ENCODE measurements at places on chromosomes 12 and 14. TPM values are rescaled to one million over a fixed set of nuclear protein-coding genes. Genes with fewer than 3 reads are reported as not detected.
A peak's percentile ranks its signal among the peaks of the same experiment; 100 is the strongest.

GRCh38 chr14:24595073-24595808 lies 14.2 kb downstream of the GZMH start:
- H3K4me3 ChIP-seq: no peak overlapping the region
- no peaks in the 10 kb centered on the region for H3K4me1 ChIP-seq
- H3K27me3 ChIP-seq: no peaks in the 10 kb centered on the region
- no peaks in the 10 kb centered on the region for H3K36me3 ChIP-seq
- no peak overlapping the region for H3K27ac ChIP-seq
- DNase-seq: no peak

GRCh38 chr14:102504328-102504999 lies 5.1 kb downstream of the ANKRD9 start:
- H3K27ac ChIP-seq: no peak overlapping the region
- peaks cover 3% of the 10 kb centered on the region for H3K4me1 ChIP-seq
- H3K27me3 ChIP-seq: no peaks in the 10 kb centered on the region
- H3K4me3 ChIP-seq: no peak overlapping the region
- no peaks in the 10 kb centered on the region for H3K36me3 ChIP-seq

- DNase-seq: no peak
- H3K36me3 ChIP-seq: no peaks in the 10 kb centered on the region
- H3K4me1 ChIP-seq: no peaks in the 10 kb centered on the region
- H3K4me3 ChIP-seq: no peak overlapping the region
- H3K27ac ChIP-seq: no peak overlapping the region
These were observed 50.9 kb upstream of the HECTD1 start for GRCh38 chr14:31258427-31259039.

DNA sequence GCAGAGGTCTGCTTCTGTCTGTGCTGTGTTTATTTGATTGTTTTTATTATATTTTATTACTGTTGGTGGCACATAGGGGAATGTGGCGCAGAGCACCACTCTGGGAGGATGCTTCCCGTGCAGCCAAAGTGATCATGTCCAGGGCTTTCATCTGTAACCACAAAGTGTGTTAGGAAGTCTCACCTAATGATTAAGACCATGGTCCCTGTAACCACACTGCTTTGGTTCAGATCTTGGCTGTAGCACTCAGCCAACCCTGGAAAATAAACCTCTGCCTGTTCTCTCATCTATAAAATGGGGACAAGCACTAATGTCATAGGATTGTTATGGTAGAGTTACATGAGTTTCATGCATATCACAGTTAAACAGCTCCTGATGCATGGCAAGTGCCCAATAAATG lies 1.9 kb downstream of the RESF1 start:
- no peaks in the 10 kb centered on the region for H3K36me3 ChIP-seq
- H3K27ac ChIP-seq: peak overlapping the region; percentile 83
- H3K4me3 ChIP-seq: peak overlapping the region; percentile 82
- H3K27me3 ChIP-seq: no peaks in the 10 kb centered on the region

- no peaks in the 10 kb centered on the region for H3K36me3 ChIP-seq
- no peak overlapping the region for H3K27ac ChIP-seq
- H3K27me3 ChIP-seq: no peaks in the 10 kb centered on the region
- peaks cover 16% of the 10 kb centered on the region for H3K4me1 ChIP-seq
These were observed 2.5 kb upstream of the CCND2 start for GRCh38 chr12:4270831-4271716.

- no peaks in the 10 kb centered on the region for H3K27me3 ChIP-seq
- DNase-seq: no peak
- H3K36me3 ChIP-seq: no peaks in the 10 kb centered on the region
- no peak overlapping the region for H3K4me3 ChIP-seq
- peaks cover 4% of the 10 kb centered on the region for H3K4me1 ChIP-seq
These were observed 360.9 kb upstream of the NAV3 start for GRCh38 chr12:77469578-77470333.

- no peaks in the 10 kb centered on the region for H3K36me3 ChIP-seq
- H3K4me3 ChIP-seq: no peak overlapping the region
- H3K27ac ChIP-seq: no peak overlapping the region
- H3K4me1 ChIP-seq: no peaks in the 10 kb centered on the region
- H3K27me3 ChIP-seq: no peaks in the 10 kb centered on the region
- DNase-seq: no peak
These were observed 11.9 kb upstream of the LRP1-AS start for GRCh38 chr12:57159311-57159710.

- no peak for DNase-seq
- H3K4me1 ChIP-seq: no peaks in the 10 kb centered on the region
- H3K27me3 ChIP-seq: no peaks in the 10 kb centered on the region
These were observed 15.2 kb upstream of the TCP11L2 start for GRCh38 chr12:106287364-106287763.

GRCh38 chr12:100186071-100186470 lies 14.5 kb upstream of the ACTR6 start:
- no peak overlapping the region for H3K4me3 ChIP-seq
- H3K4me1 ChIP-seq: peaks cover 2% of the 10 kb centered on the region
- no peak for DNase-seq

DNA sequence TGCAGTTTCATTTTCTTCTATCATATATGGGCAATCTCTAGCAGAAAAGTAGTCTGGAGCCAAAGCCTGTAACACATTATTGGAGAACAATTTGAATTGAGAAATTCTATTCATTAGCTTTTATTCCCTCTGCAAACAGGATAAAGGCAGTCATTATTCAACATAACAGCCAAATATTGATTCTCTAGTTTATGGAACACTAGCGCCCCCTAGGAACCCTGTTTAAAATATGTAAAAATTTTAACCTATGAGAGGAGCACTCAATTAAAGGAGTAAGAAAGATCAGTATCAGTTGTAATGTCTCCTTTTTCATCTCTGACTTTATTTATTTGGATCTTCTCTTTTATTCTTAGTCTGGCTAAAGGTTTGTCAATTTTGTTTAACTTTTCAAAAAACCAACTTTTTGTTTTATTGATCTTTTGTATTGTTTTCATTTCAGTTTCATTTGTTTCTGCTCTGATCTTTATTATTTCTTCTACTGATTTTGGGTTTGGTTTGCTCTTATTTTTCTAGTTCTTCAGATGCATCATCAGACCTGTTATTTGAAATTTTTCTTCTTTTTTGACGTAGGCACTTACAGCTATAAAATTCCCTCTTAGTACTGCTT lies 4.8 kb upstream of the LMNTD1 start:
- no peaks in the 10 kb centered on the region for H3K27me3 ChIP-seq
- H3K27ac ChIP-seq: no peak overlapping the region
- no peak overlapping the region for H3K4me3 ChIP-seq
- no peaks in the 10 kb centered on the region for H3K4me1 ChIP-seq
- DNase-seq: no peak
- no peaks in the 10 kb centered on the region for H3K36me3 ChIP-seq

DNA sequence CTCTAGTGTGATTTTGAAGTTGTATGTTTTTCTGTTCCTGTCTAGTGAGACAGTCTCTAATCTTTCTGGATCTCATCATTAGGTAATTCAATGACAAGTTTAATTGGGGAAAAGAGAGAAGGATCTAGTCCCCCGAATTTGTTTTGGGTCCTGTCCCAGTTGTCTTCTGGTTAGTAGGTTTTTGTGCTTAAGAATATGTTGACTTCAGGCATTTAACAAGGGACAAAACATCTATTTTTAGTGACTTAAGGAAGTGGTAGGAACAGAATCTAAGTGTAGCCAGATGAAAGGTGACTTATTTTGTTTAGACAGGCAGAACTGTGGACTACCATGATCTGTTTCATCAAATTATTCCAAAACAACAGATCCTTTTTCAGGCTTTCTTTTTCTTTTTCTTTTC lies 2.2 kb downstream of the GPATCH2L start:
- H3K36me3 ChIP-seq: no peaks in the 10 kb centered on the region
- H3K27ac ChIP-seq: no peak overlapping the region
- peaks cover 7% of the 10 kb centered on the region for H3K4me1 ChIP-seq
- no peaks in the 10 kb centered on the region for H3K27me3 ChIP-seq
- no peak for DNase-seq

GRCh38 chr12:11798006-11798708 lies 148.7 kb downstream of the ETV6 start:
- H3K4me1 ChIP-seq: peaks cover 8% of the 10 kb centered on the region
- no peak overlapping the region for H3K27ac ChIP-seq
- no peak overlapping the region for H3K4me3 ChIP-seq
- no peak for DNase-seq
- H3K27me3 ChIP-seq: no peaks in the 10 kb centered on the region

- H3K4me1 ChIP-seq: no peaks in the 10 kb centered on the region
- H3K27me3 ChIP-seq: no peaks in the 10 kb centered on the region
- no peak overlapping the region for H3K27ac ChIP-seq
- DNase-seq: no peak
These were observed 20.6 kb upstream of the BDKRB1 start for GRCh38 chr14:96235426-96235825.

GRCh38 chr12:27968972-27969623 lies 3.4 kb downstream of the PTHLH start:
- no peak overlapping the region for H3K27ac ChIP-seq
- H3K4me3 ChIP-seq: peak overlapping the region; percentile 40
- H3K4me1 ChIP-seq: peaks cover 1% of the 10 kb centered on the region
- no peaks in the 10 kb centered on the region for H3K27me3 ChIP-seq
- H3K36me3 ChIP-seq: no peaks in the 10 kb centered on the region

GRCh38 chr12:24172031-24172772 lies 222.7 kb upstream of the SOX5 start:
- H3K4me1 ChIP-seq: no peaks in the 10 kb centered on the region
- H3K27me3 ChIP-seq: no peaks in the 10 kb centered on the region
- no peak for DNase-seq
- H3K27ac ChIP-seq: no peak overlapping the region

GRCh38 chr14:49615776-49616175 lies 4.7 kb downstream of the RPL36AL start:
- H3K27me3 ChIP-seq: no peaks in the 10 kb centered on the region
- no peak overlapping the region for H3K4me3 ChIP-seq
- no peak overlapping the region for H3K27ac ChIP-seq
- no peaks in the 10 kb centered on the region for H3K36me3 ChIP-seq
- peaks cover 1% of the 10 kb centered on the region for H3K4me1 ChIP-seq
- no peak for DNase-seq

DNA sequence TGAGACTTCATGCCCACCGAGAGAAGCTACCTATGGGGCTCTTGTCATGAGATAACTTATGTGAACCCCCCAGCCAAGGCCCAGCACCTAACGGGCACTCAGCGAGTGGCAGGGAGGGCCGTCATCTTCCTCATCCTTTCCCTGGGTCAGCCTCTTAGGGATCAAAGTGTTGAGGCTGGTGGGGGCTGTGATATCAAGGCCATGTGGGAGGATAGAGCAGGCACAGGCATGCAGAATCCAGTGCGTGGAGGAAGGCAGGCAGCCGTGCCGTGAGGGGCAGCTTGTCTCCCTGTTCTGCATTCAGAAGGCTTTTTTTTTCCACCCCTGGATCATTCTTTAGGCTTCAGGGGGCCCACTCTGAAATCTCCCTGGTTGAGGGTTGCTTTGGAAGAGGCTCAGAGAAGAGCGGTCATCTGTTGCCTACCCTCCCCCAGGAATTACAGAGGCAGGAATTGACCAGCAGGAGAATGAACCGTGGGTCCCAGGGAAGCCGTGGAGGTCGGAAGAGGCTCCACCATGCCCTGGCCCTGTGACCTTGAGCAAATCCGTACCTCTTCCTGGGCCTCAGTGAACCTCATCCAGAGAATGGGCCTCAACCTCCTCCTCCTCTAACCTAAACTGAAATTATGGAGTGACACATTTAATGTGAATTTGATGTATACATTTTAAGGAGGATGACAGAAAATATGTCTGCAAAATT lies 62.8 kb downstream of the BEGAIN start:
- H3K36me3 ChIP-seq: no peaks in the 10 kb centered on the region
- H3K4me3 ChIP-seq: no peak overlapping the region
- no peaks in the 10 kb centered on the region for H3K27me3 ChIP-seq
- H3K4me1 ChIP-seq: no peaks in the 10 kb centered on the region
- DNase-seq: no peak
- H3K27ac ChIP-seq: no peak overlapping the region

GRCh38 chr12:45532113-45532512 lies 197.4 kb upstream of the ARID2 start:
- H3K4me1 ChIP-seq: no peaks in the 10 kb centered on the region
- no peak overlapping the region for H3K4me3 ChIP-seq
- no peak for DNase-seq
- H3K27me3 ChIP-seq: no peaks in the 10 kb centered on the region
- H3K36me3 ChIP-seq: no peaks in the 10 kb centered on the region
- no peak overlapping the region for H3K27ac ChIP-seq

DNA sequence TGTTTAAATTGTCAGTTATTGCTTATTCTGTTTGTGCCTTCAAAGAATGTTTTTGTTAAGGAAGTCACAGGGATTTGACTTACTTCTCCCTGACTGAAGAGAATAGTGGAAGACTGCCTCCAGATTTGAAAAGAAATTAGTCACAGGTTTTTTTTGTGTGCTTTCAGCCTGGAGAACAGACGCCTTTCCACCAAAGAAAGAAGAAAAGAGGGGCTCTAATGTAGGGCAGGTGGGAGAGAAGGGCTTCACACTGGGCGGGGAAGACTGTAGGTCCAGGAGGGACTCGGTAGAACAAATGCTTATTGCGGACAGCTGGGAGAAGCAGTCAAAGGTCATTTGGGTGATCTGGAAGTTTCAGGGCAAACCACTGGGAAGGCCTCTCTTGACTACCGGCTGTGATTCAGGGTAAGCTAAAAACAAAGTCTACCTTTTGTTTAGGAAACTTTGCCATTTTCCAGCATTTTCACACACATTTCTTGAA lies 76.8 kb downstream of the SAMD4A start:
- no peaks in the 10 kb centered on the region for H3K36me3 ChIP-seq
- H3K4me1 ChIP-seq: peaks cover 3% of the 10 kb centered on the region
- no peak overlapping the region for H3K27ac ChIP-seq
- no peak overlapping the region for H3K4me3 ChIP-seq
- no peaks in the 10 kb centered on the region for H3K27me3 ChIP-seq

- DNase-seq: no peak
- H3K36me3 ChIP-seq: no peaks in the 10 kb centered on the region
- H3K4me3 ChIP-seq: no peak overlapping the region
- H3K27me3 ChIP-seq: no peaks in the 10 kb centered on the region
These were observed 12.4 kb downstream of the SEC23A start for GRCh38 chr14:39090548-39091111.

GRCh38 chr12:120536064-120536791 lies 2.1 kb downstream of the RNF10 start:
- peak overlapping the region; percentile 81 for H3K4me3 ChIP-seq
- no peak for DNase-seq
- no peaks in the 10 kb centered on the region for H3K36me3 ChIP-seq
- H3K4me1 ChIP-seq: peaks cover 28% of the 10 kb centered on the region

GRCh38 chr12:98736352-98737321 lies 91.5 kb downstream of the APAF1 start:
- H3K36me3 ChIP-seq: no peaks in the 10 kb centered on the region
- H3K4me1 ChIP-seq: peaks cover 1% of the 10 kb centered on the region
- DNase-seq: no peak
- no peak overlapping the region for H3K27ac ChIP-seq

Gene TAS2R8
- not detected for polyA plus RNA-seq

Gene SMOC1
- 1.4 TPM for polyA plus RNA-seq

Gene IQSEC3
- 0.88 TPM for polyA plus RNA-seq

Gene STAC3
- 2.9 TPM for polyA plus RNA-seq

Gene KRT79
- polyA plus RNA-seq: not detected

Gene CELA1
- polyA plus RNA-seq: not detected

Gene BEST3
- not detected for polyA plus RNA-seq

Gene GUCY2C
- polyA plus RNA-seq: not detected

Gene FMNL3
- 21.4 TPM for polyA plus RNA-seq

Data from ovary (tissue), 10 donors.